SK-N-DZ (cell line): ENCODE measurements at places on chromosomes 7 and 10.

- peak; percentile 76 for DNase-seq
These were observed 52.7 kb upstream of the VIPR2 start for GRCh38 chr7:159197066-159197975.

- DNase-seq = no peak
These were observed 73.9 kb downstream of the PRLHR start for GRCh38 chr10:118521415-118522117.

- DNase-seq = no peak
These were observed 260.1 kb downstream of the CAMK1D start for GRCh38 chr10:12609435-12609834.

- no peak for DNase-seq
These were observed 30.0 kb downstream of the TACC2 start for GRCh38 chr10:122018951-122019413.

GRCh38 chr7:47945261-47946015 is 2.8 kb downstream of the PKD1L1 start:
- peak; percentile 68 for DNase-seq

DNA sequence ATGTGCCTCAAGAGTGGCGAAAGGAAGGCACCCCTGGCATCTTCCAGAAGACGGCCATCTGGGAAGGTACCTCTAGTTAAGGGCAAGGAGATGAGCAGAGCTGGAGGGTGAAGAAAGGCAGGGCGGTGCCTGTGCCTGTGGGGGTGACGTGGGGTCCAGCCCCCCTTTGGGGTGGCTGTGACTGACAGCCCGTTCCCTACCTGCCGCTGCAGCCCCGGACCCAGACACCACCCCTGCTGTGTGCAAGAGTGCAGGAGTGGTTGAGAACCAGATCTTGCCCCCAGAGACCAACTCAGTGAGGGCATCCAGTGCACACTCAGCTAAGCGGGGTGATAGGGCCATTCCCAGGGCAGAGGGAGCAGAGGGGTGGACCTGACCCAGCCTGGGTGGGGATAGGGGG is 4.3 kb upstream of the MUC17 start:
- DNase-seq = no peak

DNA sequence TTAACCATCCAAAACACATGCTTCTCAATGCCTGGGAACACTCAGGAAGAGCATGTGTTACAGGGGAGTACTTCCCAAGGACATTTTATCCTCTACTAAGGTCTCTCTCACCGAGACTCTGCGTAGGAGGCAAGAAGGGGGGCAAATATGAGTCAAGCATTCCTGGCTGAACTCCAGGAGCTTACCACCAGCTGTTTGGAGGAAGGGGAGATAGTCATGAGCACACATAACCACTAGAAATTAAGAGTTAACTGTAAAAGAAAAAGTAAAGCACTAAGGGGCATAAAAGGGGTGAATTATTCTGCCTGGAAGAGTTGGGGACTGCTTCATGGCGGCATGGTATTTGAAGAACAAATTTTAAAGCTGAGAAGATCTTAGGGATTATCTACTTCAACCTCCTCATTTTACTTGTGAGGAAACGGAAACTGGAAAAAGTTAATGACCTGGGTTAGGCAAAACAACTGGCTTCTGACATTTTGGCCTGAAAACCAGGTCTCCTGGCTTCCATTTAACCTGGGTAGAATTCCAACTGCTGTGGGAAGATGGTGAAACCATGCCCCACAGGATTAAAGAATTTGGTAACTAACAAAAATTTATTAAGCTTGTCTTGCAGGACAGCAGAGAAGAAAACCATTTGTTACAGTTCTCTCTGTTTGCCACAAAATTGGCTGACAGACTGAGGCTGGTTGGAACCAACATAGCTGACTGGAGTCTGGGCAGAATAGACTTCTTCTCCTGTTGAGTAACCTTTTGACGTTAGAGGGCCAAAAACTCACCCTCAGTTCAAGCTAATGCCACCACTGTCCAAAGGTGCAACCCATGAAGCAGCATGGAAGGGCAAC is 85.5 kb downstream of the SLC25A13 start:
- DNase-seq = no peak

- DNase-seq = no peak
These were observed 110.7 kb upstream of the MTPN start for GRCh38 chr7:136087881-136088280.

DNA sequence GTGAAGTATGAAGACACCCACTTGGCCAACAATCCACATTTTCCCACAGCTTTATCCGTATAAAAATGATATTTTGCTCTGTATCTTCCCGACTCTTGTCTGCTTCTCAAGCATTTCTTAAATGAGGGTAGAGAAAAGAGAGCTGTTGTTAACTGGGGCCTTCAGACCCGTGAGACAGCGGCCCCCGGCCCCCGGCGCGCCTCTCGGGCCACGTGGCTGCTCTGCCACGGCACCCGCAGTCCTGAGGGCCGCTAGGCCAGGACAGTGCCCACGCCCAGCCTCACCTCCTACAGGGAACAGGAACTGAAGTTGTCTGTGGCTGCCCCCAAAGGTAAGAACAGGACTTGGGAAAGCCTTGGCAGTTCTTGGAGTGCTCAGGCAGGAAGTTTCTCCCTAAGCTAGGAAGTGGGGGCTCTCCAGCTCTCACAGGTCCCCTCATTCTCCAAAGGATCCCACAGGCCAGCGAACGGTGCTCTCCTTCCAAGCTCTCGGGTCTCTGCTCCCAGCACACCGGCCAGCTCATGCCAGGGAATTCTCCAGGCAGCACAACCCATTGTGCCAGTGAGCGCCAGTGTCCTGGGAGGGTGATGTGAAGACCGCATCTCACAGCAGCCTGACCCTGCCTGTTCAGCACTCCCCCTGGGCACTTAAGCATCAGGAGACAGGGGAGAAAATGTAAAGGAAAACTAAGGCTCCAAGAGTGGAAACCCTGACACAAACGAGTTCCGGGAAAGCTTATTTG is 230.3 kb upstream of the PFKP start:
- no peak for DNase-seq
